ENCODE measurements at places on chromosomes 6 and 20. TPM values are rescaled to one million over a fixed set of nuclear protein-coding genes. Genes with fewer than 3 reads are reported as not detected.

- no peak for DNase-seq
These were observed 64.8 kb upstream of the SMIM8 start for GRCh38 chr6:87257565-87257964.

GRCh38 chr20:31569163-31570020, 35.7 kb upstream of the ID1 start:
- peak; percentile 78 for DNase-seq

DNA sequence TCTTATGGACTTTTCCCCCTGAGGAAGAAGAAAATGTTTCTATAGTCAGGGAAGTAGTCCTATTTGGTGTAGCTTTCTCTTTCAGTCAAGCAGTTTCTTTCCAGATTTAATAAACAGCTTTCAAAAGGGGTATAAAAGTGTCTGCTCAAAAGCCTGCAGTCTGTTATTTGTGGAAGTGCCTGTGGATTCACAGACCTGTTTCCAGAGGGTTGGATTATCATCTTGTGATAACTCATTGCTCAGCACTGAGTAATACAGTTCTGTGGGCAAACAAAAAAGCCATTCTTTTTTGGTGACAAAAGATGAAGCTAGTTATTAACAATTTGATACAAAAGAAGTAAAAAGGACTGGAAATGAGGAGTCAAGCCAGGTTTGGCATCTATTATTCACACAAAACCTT, 358.2 kb upstream of the ID4 start:
- DNase-seq, result no peak

GRCh38 chr6:18985061-18985460, 597.9 kb downstream of the RNF144B start:
- no peak for DNase-seq

- no peak for DNase-seq
These were observed 368.6 kb upstream of the CDH4 start for GRCh38 chr20:60883496-60883895.

DNA sequence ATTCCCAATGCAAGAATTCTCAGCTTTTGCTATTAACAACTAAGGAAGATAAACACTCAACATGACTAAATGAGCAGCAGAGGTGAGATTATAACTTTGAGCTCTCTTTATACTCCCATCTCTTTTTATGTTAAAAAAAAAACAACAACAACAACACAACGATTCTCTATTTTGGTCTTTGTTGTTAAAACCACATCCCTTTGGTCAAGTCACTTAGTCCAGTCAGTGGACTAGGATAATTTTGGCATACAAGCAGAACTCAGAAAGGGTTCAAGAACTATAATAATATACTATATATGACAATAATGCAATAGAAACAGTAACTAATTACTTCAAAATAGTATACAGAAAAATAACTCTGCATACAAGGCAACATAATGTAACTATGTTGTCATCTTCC, 312.4 kb downstream of the RNGTT start:
- no peak for DNase-seq

DNA sequence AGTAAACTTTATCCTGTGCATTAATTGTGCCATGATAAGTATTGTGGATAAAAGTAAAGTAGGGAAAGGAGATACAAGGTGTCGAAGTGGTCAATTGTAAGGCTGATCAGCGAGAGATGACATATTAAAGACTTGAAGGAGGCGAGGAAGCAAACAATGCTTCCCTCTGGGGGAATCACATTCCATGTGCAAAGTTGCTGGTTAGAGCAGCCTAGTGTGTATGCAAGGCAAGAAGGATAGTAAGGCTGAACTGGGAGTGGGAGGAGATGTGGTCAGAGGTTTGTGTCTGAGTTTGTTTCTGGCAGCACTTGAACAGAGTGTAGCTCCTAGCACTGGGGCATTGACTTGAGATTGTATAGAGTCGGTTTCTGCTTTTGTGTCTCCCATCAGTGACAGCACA, 122.9 kb downstream of the SLC35F1 start:
- DNase-seq, result no peak

DNA sequence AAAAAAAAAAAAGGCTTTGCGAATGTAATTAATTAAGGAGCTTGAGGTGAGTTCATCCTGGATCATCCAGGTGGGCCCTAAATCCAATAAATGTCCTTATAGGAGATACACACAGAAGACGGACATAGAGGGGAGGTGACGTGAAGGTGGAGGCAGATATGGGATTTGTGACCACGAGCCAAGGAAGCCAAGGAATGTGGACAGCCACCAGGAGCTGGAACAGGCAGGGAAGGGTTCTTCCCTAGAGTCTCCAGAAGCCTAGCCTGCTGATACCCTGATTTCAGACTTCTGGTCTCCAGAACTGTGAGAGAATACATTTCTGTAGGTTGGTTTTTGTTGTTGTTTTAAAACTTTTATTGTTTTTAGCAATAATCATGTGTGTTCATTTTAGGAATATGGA, 6.7 kb upstream of the ATRN start:
- no peak for DNase-seq

DNA sequence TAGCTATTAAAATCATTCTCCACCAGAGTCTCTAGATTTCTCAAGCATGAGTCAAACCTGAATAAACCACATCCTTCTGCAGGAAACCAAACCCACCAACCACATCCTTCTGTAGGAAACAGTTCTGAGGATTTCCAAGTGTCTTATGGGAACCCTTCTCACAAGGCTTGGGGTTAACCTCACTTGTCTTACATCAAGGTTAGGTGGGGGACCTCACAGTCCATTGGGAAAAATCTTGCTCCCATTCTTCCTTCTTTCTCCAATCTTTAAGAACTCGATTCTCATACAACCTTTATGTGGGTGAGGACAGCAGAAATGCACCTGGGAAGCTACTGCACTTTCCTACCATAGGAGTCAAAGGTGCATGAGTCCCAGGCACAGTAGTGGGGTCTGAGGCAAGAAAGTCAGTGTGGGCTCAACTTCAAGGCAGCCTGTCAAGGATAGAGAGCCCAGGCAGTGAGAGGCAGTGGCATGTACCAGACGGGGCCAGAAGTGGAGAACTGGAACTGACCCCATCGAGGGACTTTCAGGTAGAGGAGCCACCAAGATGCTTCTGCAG, 114.5 kb downstream of the SLC22A3 start:
- no peak for DNase-seq

DNA sequence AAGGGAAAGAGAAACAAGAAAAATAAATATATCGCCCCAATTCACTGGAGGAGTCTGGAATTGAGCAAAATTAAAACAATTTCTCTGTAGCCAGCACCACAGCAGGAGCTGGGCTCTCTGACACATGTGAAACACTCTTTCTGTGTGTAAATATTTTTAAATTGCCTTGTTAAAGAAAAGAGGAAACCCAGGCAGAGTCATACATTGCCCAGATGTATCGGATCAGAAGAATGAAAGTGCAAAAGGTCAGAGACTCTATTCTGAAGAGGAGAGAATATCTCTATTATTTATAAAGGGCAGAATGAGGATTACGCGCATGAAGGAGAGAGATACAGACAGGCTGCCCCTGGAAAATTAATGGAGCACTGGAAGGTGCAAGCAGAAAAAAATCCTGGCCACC, 127.0 kb upstream of the MAN1A1 start:
- DNase-seq, result no peak

DNA sequence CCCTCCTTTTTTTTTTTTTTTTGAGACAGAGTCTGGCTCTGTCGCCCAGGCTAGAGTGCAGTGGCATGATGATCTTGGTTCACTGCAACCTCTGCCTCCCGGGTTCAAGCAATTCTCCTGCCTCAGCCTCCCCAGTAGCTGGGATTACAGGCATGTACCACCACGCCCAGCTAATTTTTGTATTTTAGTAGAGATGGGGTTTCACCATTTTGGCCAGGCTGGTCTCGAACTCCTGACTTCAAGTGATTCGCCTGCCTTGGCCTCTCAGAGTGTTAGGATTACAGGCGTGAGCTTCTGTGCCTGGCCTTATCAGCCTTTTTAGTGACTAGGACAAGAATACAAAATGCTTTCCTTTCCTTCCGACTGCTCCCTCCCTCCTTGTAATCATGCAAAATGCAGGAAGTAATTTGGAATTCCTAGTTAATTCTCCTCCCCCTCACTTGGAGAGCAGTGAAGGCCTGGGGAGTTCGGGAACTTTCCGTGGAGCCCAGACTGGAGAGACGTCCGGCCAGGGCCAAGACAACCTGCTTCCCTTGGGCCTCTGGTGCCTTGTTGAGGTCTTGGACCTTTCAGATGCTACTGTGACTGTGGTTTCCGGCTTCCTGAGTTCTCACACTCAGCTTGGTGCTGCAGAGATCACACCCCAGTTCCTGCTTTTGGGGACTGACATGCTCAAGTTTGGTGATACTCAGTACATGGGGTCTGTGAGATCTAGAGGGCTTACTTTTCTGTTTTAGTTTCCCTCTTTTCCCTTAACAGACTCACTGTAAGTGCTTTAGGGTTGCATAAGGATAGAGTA, 3.9 kb upstream of the PHF20 start:
- no peak for DNase-seq

PTK7 gene
- total RNA-seq, result 87.0 TPM

GPR6 gene
- not detected for total RNA-seq

SMLR1 gene
- total RNA-seq, result not detected

NKAIN2 gene
- not detected for total RNA-seq

BTN1A1 gene
- total RNA-seq, result not detected

PTGIS gene
- total RNA-seq, result not detected

All from SJSA1 (cell line).